CD4-positive, alpha-beta T cell treated with Interleukin-12 subunit alpha and Interleukin-12 subunit beta, for 1 hour (primary cell): ENCODE measurements at places on chromosomes 4 and X.

DNA sequence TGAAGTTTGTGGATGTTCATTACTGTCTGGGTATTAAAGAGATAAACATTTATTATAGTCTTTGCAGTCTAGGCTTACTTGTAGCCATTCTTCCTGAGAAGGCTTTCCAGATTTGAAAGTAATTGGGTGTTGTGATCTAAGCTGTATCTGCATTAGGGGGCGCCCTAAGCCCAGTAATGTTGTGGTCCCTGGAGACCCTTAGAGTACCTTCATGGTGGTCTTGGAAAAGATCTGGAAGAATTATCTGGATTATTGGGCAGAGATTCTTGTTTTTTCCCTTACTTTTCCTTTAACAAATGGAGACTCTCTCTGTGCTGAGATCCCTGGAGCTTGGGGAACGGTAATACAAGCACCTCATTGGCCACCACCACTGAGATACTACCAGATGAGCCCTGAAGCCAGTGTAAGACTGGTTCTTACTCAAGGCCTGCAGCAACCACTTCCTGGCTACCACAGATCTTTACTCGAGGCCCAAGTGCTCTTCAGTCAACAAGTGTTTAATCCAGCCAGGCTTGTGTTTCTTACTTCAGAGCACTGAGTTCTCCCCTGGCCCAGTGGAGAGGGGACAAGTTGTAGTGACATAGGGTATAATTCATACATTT, 63.1 kb downstream of the RTL3 start:
- no peak for DNase-seq

- no peak for DNase-seq
These were observed 33.5 kb downstream of the MSL3 start for GRCh38 chrX:11791537-11791936.

DNA sequence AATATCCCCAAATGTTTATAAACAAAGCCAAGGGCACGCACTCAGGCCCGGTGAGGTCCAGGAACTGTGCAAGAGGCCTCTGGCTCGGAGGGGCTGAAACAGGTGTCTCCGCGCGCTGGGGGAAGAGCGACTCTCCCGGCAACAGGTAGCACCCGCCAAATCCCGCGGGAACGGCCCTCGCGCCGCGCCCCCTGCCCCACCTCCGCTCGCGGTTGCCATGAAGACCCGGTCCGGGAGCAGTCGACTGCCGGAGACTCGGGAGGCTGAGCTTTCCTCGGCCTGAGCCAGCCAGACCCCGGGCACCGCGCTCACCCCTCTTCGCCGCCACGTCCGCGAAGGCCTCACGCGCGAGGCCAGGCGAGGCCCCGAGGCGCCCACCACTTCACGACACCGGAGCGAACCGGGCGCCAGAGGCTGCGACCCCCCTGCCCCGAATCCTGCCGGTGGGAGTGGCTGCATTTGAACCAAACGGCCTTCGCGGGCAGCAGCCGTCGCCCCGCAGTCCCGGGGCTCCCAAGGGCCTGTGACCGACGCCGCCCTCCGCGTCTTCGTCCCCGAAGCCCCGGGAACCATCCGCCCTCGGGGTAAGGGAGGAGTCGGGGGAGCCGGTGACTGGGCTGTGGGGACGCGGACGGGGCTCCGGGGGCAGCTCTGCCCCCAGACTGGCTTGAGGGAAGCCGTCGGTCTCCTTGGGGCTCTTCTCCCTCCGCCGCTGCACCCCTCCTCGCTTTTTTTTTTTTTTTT, at the start of gene NSUN7:
Gene NSUN7, plus strand, starts transcription at position 239 of the 744 bp plus-strand sequence. CDS start 739 bp downstream, outside the sequence.
- DNase-seq = peak; percentile 7

DNA sequence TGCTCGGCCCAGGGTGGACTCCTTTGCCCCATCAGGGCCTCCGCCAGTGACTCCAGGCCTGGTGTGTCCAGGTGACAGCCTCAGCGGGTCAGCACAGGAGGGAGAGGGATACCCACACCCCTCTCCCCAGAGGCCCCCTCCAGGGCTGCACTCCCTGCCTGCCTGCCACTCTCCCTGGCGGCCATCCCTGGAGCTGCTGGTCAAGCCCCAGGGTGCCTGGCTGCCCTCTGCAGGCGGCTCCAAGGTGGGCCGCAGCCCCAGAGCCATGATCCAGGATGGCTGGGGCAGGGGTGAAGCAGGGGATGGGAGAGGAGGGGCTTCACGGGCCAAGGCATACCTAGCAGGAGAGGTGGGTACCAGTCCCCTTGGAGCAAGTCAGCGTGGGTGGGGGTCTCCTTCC, 3.8 kb downstream of the FGFRL1 start:
- no peak for DNase-seq

- no peak for DNase-seq
These were observed 495.6 kb downstream of the KCNIP4 start for GRCh38 chr4:21452931-21453330.

GRCh38 chrX:68710870-68711576, 63.6 kb downstream of the STARD8 start:
- DNase-seq = no peak

- DNase-seq = no peak
These were observed 104.8 kb upstream of the MSX1 start for GRCh38 chr4:4754641-4755040.

DNA sequence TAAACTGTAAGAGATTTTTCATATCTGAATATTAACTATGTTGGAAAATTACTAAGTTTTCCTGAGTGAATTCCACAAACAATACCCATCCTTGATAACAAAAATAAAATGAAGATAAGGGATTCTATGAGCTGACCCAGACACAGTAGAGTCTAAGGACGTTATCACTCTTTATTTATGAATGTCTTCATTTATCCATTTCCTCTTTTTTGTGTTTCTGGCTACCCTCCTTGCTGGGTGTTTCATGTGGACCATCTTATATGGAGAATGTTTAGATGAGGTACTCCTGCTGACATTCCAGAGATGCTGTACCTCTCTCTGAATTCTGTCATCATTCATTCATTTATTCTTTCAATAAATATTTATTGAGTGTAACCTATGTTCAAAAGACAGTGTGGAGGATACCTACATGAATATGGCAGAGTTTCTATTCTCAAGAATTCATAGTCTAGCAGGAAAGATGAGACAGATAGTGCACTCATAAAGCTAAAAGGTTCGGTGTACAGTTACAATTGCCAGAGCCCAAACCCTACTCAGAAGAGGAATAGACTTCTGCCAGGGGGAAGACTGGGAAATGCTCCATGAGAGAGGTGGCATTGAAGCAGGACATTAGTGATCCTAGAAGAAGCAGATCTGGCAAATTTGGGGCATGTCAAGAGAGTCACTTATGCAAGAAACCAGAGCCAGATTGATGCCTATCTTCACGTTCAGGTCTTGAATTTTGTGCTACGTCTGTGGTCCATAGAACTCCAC, 195.8 kb downstream of the MAML3 start:
- no peak for DNase-seq

- no peak for DNase-seq
These were observed 17.9 kb downstream of the PPA2 start for GRCh38 chr4:105455998-105456397.

- no peak for DNase-seq
These were observed 14.7 kb upstream of the CBR4 start for GRCh38 chr4:169024762-169025161.

DNA sequence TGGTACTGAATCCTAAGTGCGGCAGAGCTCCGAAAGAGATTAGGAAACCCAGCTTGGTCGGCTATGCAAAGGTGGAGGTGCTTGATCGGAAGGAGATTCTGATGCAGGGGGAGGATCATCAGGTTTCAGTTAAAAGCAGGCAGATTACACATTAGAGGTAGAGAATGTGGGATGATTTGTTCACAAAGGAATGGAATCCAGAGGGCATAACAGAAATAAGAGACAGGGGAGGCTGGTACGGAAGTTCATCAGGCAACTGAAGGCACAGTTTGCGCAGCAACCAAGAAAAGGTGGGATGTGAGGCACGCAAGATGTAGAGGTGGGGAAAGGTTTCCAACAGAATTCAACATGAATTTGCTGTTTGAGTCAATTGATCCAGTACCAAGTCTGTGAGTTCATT, 424 bp upstream of the ZNF330 start:
- DNase-seq = no peak

GRCh38 chr4:104490096-104490769, 4.5 kb downstream of the CXXC4 start:
- DNase-seq = no peak

DNA sequence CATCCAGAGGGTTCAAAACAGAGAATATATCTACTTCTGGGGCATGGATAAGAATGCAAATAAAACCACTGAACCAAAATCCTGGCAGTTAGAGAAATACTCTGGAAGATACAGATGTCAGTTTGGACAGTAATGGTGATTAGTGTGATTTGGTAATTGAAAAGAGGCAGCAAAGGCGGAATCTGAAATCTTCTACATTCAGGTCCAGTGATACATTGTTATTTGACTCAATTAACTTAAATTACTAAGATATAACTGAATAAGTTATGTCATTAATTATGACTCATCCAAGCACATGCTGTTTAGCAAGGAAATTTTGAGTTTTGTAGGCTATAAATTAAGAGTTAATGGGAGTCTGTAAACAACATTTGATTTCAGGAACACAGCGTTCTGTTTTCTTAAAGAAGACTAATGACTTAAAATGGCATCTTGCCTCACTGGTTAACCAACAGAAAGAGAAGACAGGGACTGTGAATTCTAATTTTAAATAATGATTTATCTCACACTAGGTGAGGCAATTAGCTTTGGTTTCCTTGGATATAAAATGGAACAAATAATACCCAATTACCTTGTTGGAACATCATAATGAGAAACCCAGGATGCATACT, 937.1 kb downstream of the PDHA2 start:
- DNase-seq = no peak

DNA sequence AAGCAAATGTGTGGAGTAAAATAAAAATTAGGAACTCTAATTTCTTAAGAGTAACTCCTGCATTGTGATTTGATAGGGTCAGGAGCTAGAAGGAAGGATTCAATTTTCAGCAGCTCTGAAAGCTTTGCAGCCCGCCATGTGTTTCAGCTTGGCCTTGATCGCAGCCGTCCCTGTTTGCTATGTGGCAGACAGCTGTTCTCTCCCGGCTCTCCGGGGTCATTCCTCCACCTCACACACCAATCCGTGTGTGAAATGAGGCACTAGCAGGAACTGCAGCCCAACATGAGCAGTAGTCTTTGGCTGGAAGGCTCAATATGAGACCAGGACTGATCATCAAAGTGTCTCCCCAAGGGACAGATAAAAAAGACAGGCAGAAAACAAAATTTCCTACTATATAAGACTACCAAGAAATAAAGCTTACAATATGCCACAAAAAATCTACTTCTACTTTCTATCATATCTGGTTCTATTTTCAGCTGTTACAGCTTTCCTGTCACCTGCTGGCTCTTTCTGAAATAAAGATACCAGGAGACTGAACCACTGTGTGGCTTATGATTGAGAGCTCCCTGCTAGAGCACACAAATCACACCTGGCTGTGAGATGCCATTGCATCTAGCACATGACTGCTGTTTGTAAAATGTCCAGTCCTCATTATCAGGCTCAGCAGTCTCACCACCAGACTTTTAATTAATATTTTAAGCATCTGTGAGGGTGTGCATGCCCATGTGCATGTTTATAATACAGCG, 44.1 kb upstream of the SEC24B start:
- no peak for DNase-seq

- no peak for DNase-seq
These were observed 2.1 kb downstream of the MPC1L start for GRCh38 chrX:40625294-40625693.

DNA sequence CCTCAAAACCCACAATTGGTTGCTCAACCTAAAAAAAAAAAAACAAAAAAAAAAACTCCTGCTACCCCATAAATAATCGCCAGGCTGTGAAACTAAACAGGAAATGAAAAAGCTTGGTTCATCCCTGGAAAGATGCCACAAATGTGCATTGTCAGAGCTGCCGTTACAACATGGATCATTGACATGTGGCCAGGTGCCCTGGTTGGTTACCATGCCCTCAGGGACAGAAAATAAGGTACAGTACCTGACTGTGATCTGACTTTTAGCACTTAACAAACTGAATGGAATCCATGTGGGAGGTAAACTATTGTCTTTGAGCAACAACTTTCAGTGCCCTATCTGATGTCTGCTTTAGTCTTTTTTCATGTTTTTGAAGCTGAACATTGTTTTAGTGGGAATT, 118.0 kb upstream of the RPL34 start:
- DNase-seq = no peak

GRCh38 chrX:56790778-56791177, 61.7 kb downstream of the NBDY start:
- DNase-seq = no peak

DNA sequence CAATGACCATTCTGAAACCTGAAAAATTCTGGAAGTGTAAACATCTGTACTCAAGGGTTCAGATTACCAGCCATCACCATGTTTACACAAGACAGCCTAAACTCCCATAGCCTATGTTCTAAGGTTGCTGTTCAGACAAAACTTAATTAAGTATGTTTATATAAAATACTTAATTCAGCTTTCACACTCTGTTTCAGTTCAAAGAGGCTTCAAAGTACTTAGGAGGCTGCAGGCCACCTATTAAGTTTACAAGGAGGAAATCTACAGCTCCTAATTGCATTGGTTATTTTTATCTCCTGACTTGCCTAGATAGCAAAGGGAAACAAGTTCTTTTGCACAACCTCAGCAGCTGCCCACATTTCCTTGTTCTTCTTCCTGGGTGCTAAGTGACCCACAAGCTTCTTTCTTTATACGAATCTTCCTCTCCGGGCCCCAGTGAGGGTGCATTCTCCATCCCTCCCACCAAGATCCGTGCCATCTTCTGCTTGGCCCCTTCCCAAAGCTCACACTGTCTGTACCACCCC, 2.0 kb downstream of the GAK start:
- no peak for DNase-seq

DNA sequence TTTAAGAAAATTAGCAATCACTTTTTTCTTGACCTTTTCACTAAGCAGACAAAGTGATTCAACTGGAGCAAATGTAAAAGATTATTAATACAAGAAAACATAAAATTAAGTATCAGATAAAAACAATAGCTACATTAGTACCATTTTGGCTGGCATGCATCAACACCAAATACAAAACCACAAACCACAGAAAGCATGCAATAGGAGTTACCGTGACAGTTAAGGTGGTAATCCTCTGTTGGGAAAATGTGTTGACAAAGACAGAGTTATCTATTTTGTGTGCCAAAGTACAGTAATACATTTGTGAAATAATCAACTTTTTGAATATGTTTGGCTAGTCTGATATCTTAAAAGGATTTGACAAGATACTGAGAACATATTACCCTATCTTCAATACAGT, 89.8 kb upstream of the ETNPPL start:
- DNase-seq = no peak

- no peak for DNase-seq
These were observed 33.1 kb downstream of the LNX1 start for GRCh38 chr4:53558065-53558801.

GRCh38 chr4:123419885-123420755, 23.5 kb downstream of the SPRY1 start:
- DNase-seq = no peak

GRCh38 chr4:141763374-141763773, 127.0 kb downstream of the IL15 start:
- DNase-seq = no peak
